ENCODE measurements at places on chromosomes 1 and 21. TPM values are rescaled to one million over a fixed set of nuclear protein-coding genes. Genes with fewer than 3 reads are reported as not detected.

GCSAML gene
- total RNA-seq: not detected

REN gene
- 0.28 TPM for total RNA-seq

ILDR2 gene
- under 0.01 TPM for total RNA-seq

RNF186 gene
- total RNA-seq: not detected

PKP1 gene
- under 0.01 TPM for total RNA-seq

ANGPTL1 gene
- total RNA-seq: 8.8 TPM

ORC1 gene
- total RNA-seq: 0.28 TPM

ZNF648 gene
- not detected for total RNA-seq

SH3GLB1 gene
- total RNA-seq: 26.0 TPM

DMBX1 gene
- not detected for total RNA-seq

CCDC24 gene
- 2.8 TPM for total RNA-seq

DNAJC28 gene
- 1.5 TPM for total RNA-seq

KCNQ4 gene
- under 0.01 TPM for total RNA-seq

COL24A1 gene
- 0.43 TPM for total RNA-seq

CSF3R gene
- 0.28 TPM for total RNA-seq

LY9 gene
- total RNA-seq: not detected

LRRC7 gene
- under 0.01 TPM for total RNA-seq

VASH2 gene
- 3.0 TPM for total RNA-seq

MCOLN2 gene
- total RNA-seq: 3.1 TPM

OR2L13 gene
- total RNA-seq: not detected

COQ8A gene
- 10.4 TPM for total RNA-seq

F13B gene
- total RNA-seq: not detected

AMY2A gene
- not detected for total RNA-seq

GPR25 gene
- total RNA-seq: not detected

SLC45A3 gene
- total RNA-seq: 2.1 TPM

FAM177B gene
- total RNA-seq: not detected

NBPF12 gene
- total RNA-seq: 4.8 TPM

MTOR gene
- total RNA-seq: 31.4 TPM

Measured in smooth muscle cell of bladder (primary cell).